HEK293T (cell line): ENCODE measurements at places on chromosomes 11 and 22.

DNA sequence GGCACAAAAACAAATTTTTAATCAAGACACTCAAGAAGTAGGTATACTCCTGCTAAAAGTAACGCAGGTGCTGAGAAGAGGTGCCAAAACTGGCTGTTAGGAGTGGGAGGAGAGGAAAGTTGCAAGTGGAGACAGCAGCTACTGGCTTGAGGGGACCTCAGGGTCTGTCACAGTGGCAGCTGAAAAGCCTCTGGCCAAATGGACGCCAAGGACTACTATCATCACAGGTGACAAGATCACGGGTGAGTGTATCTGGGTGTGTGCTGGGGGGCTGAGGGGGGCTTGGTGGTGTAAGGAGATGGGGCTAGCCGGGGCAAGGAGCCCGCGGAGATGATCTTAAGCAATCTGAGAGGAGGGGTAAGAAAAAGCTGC is 687 bp downstream of the ZNF202 start:
- DNase-seq = peak; percentile 19

DNA sequence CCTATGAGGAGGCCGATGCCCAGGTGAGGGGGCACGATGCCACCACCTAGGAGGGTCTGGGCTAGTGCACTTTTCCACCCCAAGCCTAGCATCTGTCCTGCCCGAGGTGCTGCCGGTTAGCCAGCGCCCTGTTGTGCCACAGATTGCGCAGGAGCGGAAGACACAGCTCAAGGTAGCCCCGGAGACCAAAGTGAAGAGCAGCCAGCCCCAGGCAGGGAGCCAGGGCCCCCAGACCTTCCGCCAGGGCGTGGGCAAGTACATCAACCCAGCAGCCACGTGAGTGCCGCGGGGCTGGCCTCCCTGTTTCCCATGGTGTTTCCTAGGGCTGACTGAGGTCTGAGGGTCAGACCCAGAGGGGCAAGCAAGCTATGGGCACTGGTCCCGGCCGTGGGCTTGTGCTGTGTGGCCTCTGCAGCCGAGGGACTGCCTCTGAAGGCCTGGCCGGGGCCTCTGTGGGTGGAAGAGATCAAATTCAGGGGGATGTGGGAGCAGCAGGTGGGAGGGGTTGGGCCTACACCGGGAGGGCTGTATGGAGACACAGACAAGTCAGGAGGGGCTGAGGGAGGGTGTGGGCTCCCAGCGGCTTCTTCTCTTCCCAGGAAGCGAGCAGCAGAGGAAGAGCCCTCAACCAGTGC is 29.1 kb downstream of the PPIL2 start:
- no peak for DNase-seq

DNA sequence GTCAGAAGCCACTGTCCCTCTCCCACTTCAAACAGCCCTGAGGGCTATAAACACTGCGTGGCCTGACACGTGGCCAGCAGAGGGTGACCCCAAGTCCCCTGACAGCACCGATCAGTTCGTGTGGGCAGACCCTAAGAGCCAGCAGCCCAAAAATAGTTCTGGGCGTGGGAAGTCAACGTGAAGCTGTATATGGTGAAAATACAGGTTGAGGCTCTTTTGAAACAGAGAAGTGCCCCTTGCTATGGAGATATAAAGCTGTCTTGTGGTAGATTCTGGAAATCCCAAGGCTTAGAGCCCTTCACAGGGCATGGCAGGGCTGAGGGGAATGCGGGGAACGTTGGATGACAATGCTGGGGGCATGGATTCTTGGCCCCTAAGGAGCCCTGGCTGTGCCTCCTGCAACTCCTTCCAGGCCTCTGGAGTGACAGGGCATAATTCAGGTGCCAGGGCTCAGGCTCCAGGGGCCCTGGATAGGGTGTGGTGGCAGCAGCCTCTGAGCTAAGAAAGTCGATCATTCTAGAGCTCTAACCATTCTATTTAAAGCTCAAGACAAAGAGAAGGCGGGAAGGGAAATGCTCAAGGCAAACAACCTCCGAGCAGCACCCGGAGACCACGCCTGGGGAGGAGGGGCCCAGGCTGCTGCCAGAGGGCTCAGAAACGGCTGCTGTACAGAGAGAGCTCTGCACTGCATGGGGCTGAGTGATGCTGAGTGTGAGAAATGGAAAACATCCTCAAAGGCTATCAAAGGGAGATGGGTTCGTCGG is 60.4 kb upstream of the CD5 start:
- DNase-seq = no peak

DNA sequence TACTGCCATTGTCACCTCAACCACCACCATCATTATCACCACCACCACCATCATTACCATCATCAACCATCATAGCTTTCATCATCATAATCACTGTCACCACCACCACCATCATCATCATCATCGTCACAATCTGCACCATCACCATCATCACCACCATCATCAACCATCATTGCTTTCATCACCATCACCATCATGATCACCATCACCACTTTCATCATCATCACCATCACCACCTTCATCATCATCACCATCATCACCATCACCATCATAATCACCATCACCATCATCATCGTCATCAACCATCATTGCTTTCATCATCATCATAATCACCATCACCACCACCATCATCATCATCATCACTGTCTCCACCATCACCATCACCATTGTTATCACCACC is 8.7 kb upstream of the OSBPL5 start:
- DNase-seq = no peak

DNA sequence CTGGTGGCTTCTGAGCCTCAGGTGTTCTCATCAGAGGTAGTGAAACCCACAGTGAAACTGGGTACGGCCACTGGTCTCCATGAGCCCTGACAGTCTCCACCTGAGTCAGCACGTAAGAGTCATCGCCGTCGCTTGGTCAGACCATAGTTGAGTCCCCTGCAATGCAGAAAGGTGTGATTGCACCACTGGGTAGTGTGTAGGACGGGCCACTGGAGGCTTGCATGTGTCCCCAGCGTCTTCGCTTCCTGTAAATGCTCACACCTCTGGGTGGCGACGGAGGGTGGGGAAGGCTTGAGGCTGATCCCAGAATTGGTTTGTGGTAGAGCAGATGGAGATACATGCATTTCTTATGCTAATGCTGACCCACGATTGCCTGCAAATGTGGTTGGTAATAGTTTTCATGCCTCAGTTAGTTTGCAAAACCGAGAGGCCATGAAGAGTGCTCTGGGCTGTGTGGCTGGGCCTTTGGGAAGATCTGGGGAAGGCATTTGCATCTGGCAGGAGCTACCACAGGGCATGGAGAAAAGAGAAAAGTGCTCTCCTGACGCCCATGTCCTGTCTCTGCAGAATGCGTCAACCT is 26.5 kb downstream of the CTTN start:
- DNase-seq = no peak

GRCh38 chr11:911031-911889 is 650 bp upstream of the CHID1 start:
- peak; percentile 42 for DNase-seq

DNA sequence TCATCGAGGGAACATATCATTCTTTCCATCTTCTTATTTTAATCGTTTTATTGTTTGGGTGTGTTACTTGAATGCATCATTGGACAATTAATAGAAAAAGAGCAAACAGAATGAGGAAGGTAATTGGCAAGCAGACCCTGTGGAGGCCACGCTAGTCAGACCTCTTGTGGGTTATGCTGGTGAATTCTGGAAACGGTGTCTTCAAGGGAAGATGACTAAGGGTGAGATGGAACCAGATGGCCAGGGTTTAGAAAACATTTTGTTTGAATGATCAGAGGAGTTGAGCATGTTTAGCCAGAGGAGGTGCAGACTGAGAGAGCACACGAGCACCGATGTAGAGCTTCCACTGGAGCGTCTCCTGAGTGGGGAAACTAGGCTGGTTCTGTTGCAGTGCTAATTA is 8.5 kb downstream of the ST14 start:
- no peak for DNase-seq

DNA sequence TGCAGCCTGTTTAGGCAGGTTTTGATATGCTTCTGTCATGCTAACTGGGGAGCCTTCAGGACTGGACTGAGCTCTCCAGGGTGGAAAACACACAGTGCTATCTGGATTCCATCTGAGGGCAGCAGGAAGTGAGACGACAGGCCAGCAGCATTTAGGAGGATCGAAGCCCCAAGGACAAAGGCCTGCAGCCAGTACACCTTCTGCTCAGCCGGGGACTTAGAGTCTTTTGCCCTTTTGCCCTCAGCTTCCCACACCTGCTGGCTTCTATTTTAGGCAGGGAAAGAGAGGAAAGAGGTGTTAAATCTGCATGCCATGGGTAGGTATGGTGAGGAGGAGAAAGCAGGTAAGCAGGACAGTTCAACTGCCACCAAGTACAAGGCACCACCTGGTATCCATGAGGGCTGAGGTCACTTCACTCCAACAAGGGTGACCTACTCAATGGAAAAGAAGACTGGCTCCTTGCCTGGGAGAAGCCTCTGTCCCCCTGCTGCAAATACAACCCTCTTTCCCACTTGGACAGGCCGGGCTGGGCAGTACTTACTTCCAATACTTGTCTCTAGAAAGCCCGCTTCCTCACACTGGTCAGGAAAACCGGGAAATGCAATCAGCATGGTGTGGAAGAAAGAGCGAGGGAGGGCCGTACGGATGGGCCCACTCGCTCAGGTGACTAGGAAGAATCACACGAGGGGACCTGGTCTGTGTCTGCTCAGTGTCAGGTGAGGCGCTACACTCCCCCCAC is 12.3 kb downstream of the LARGE2 start:
- DNase-seq = no peak

DNA sequence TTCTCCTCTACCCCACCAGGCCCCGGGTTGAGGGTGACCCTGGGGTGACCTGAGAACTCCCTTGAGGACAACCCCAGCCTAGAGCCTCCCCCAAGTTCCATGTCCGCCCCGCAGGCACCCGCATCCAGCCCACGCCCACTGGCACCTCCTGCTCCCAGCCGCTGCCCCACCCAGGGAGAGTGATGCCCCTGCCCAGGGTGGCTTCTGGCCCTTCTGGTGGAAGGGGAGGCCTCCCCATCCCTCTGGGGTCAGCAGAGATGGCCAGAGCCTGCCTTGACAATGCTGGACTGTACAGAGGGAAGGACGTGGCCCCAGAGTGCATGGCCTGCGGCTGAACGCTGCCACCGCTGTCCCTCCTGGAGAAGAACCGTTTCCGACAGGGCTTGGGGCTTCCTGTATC is 1.1 kb upstream of the TH start:
- no peak for DNase-seq

DNA sequence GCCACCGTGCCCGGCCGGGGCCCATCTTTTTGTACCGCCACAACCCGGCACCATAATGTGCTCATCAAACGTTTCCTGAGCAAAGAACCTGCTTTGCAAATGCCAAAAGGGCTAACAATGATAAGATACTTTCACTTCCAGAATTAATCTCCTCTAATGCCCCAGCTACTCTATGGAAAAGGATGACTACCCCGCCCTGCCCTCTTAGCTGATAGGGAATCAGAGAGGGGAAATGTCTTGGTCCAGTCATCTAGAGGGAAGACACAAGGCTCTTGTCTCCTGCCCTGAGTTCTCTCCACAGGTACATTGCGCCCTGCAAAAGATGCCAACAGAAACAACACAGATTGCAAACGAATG is 586 bp downstream of the TTLL1 start:
- no peak for DNase-seq

DNA sequence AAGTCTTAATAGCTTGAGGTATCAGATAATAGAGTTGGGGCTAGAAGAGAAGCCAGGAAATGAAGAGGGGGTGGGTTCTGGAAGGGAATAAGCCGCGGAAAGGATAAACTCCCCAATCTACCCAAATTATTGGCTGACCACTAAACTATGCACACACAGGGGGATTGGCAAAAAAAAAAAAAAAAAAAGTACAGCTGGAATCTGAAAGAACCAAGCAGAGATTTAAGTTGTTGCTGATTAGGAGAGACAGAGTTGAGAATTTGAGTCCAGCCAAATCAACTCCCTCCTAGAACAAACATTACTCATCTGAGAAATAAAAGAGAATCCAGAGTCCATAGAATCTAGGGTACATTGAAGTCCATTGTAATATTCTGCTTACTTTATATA is 134.9 kb downstream of the CCDC81 start:
- DNase-seq = no peak

- DNase-seq = no peak
These were observed 48.5 kb downstream of the PAK1 start for GRCh38 chr11:77425346-77425745.

DNA sequence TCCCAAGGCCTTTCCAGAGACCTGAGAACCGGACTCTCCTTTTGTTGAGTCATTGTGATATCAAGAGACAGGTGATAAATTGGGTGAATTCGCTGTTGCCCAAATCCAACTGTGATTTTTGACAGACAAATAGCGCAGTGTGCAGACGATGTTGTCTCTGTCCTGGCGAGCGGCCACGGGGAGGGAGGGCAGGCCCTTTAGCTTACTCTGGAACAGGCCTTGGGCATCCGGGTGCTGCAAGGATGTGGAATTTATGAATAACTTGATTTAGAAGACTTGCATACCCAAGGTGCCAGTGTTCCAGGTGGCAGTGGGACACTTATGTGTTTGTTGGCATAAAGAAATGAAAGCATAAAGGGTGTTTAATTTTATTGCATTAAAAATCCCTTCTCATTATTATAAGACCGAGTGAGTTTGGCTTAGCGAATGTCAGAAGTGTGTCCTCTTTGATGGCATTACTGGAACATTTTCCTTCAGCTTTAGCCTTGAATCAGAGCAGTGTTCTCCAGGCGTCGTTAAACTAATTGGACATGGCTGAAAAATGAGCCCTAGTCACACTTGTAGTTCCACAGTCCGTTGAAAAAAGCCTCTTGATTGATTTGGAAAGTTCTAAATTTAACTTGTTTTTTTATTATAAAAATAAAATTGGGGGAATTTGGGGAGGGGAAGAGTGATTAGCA is 9.4 kb downstream of the LDLRAD3 start:
- no peak for DNase-seq

GRCh38 chr11:115961159-115962003 is 457.2 kb upstream of the CADM1 start:
- DNase-seq = no peak

- DNase-seq = no peak
These were observed 144.6 kb downstream of the LDLRAD3 start for GRCh38 chr11:36088266-36088972.

DNA sequence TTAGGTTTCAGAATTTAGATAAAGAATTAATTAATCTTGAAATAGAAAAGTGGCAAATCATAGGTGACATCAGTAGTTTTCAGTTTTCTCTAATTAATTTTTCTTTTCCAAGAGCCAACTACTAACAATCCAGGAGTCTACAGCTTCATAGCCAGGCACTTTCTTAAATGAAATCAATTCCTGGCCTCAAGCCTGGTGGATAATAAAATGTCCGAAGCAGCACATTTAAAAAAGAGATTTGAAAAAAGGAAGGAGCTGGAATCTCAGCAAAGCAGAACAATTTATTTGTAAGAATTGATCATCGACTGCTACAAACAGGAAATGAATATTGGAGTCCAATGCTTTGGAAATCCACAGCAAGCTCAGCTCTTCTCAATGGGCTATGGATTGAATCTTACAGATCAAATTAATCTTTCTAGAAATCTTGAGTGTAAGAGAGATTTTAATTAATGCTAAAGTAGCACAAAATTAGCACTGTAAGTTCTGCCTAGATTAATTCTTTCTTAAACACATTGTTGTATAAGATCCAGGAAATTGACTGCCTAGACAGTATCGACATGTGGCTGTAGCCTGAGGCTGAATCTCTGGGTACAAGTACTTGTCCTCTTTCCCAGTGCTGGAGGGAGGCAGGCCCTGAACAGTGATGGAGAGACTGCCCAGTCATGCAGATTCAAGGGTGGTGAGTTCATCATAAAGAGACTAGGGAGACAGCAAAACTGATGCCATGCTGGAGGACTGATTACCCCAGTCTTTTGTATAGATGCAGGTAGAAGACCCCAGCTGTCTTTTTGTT is 167.8 kb upstream of the POU2AF2 start:
- no peak for DNase-seq
